Astrocyte (in vitro differentiated cells and primary cell): ENCODE measurements at places on chromosomes 7 and 10. TPM values are rescaled to one million over a fixed set of nuclear protein-coding genes. Genes with fewer than 3 reads are reported as not detected.

- H3K4me3 ChIP-seq, result no peak overlapping the region
- H3K27ac ChIP-seq, result no peak overlapping the region
- H3K36me3 ChIP-seq, result peaks cover 12% of the 10 kb centered on the region
- no peaks in the 10 kb centered on the region for H3K27me3 ChIP-seq
Observed at GRCh38 chr7:44673324-44673723, 66.9 kb downstream of the OGDH start.

DNA sequence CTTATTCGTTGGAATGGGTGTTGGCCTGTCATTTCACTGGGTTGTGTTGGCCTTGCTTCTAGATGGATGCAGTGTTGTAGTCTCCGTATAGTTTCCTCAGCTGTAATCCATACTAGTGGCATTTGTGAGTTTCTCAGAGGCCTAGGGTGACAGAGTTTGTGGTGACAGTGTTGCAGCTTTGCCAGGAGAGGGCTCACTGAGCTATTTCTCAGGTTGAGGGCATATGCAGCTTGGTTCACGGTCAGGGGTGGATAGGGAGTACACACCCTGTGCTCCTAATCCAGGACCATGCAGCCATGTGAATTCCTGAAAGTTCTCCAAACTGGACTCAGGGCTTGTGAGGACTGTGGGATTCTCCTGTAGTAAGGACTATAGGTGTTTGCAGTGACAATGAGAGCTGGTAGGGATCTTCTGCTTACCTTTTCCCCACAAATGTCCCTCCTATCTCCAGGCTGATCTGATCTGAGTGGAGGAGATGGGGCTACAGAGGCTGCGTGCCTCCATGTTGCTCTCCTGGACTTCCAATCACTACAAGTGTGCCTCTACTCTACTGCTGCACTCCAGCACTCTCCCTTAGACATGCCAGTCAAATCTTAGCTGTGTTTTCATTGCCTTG lies 229.0 kb downstream of the STK31 start:
- peak; percentile 10 for DNase-seq
- H3K36me3 ChIP-seq, result no peaks in the 10 kb centered on the region
- no peak overlapping the region for H3K4me3 ChIP-seq
- no peak overlapping the region for H3K27ac ChIP-seq
- H3K4me1 ChIP-seq, result no peaks in the 10 kb centered on the region
- H3K27me3 ChIP-seq, result peaks cover 4% of the 10 kb centered on the region

- H3K27me3 ChIP-seq, result no peaks in the 10 kb centered on the region
- H3K36me3 ChIP-seq, result no peaks in the 10 kb centered on the region
- H3K4me1 ChIP-seq, result no peaks in the 10 kb centered on the region
- no peak overlapping the region for H3K27ac ChIP-seq
Observed at GRCh38 chr7:104382616-104383015, 54.2 kb downstream of the LHFPL3 start.

Gene NOLC1
- 84.1 and 92.9 TPM in 2 replicates for total RNA-seq

Gene IL2RA
- total RNA-seq, result not detected in 2 replicates

GRCh38 chr10:75179657-75180177 lies 30.9 kb upstream of the VDAC2 start:
- H3K36me3 ChIP-seq, result peaks cover 7% of the 10 kb centered on the region
- H3K4me1 ChIP-seq, result peaks cover 2% of the 10 kb centered on the region
- no peak overlapping the region for H3K27ac ChIP-seq
- H3K4me3 ChIP-seq, result no peak overlapping the region
- no peak for DNase-seq
